ENCODE measurements at places on chromosomes 2 and 18.

DNA sequence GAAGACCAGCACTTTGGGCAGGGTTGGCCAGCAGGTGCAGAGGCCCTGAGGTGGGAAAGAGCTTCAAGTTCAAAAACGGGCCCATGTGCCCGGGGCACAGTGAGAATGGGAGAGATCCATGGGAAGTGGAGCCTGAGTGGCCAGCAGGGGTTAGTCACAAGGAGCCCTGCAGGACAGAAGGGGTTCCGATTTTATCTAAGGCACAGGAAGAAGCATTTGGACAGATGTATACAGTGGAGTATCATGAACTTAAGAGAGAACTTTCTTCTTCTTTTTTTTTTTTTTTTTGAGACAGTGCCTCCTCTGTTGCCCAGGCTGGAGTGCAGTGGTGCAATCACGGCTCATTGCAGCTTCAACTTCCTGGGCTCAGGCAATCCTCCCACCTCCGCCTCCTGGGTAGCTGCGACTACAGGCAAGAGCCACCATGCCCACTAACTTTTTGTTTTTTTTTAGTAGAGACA, 24.0 kb downstream of the WIPF1 start:
- DNase-seq = no peak

DNA sequence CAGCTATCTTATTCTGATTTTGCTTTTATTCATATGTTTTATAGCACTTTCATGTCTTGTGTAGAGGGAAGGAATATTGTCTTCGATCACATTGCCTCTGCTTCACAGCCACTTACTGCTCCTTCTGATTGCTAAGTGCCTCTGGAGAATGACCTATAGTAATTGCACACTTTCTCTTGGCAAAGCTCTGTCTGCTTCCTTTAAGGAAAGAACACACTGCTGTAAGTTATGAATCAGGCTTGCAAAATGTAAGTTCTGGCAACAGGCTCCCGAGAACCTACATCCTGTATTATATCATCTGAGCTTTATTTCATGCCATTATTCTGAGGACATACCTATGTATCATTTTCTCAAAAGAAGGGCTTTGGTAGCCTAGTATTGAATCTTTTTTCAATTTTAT, 170.7 kb downstream of the ZNF804A start:
- no peak for DNase-seq

- no peak for DNase-seq
These were observed 112.3 kb upstream of the ZNF521 start for GRCh38 chr18:25464227-25464626.

DNA sequence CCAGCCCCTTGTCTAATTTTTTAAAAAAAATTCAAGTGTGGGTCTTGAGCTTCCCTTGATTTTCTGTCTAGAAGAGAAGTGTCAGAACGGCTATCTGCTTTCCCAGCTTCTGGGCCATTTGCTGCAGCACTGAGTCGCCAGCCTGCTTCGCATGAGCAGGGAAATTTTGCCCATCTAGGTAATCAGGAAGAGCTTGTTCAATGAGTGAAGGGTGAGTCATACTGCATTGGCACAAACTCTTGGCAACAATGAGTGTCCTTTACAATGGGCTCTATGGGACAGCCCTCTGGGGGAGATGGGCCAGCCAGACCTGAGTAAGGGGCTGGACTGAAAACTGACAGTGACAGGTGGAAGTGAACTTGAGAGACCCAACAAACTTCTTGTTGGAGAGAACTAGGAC, 2.4 kb upstream of the RNF144A start:
- DNase-seq = no peak

DNA sequence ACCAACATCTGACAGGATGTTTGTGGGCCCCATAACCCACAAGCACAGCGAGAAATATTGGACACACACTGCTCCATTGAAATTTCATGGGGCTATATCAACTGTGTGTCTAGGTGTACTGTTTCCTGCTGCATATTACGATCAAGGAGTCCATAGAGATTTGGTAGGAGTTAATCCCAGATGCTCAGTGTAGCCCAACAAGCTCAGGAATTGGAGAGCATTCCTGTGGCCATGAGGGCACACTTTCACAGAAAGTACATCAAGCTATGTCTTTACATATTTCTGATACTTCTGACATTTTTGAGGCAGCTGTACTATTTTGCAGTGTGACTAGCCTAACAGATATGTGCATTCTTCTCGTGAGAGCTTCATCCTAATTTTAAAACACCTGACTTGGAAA, 473.1 kb downstream of the PTH2R start:
- no peak for DNase-seq
